ENCODE measurements at places on chromosomes 1 and 21. TPM values are rescaled to one million over a fixed set of nuclear protein-coding genes. Genes with fewer than 3 reads are reported as not detected.
A peak's percentile ranks its signal among the peaks of the same experiment; 100 is the strongest.

DNA sequence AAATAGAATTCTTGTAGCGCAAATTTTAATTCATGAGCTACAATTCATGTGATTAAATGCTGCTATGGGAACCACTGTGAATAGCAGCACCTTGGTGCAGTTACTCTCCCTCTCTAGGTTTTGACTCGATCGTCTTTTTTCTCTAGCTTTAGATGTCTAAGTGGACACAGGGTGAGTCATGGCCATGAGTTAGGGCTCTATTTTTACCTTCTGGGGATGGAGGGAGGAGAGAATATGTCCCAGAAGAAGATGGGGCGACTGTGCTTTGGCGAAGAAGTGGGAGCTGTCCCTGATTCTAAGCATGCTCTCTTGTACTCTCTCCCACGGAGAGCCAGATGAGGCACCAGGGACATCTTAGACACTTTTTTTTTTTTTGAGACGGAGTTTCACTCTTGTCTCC lies 1.6 kb upstream of the OR2B11 start:
- DNase-seq: no peak

DNA sequence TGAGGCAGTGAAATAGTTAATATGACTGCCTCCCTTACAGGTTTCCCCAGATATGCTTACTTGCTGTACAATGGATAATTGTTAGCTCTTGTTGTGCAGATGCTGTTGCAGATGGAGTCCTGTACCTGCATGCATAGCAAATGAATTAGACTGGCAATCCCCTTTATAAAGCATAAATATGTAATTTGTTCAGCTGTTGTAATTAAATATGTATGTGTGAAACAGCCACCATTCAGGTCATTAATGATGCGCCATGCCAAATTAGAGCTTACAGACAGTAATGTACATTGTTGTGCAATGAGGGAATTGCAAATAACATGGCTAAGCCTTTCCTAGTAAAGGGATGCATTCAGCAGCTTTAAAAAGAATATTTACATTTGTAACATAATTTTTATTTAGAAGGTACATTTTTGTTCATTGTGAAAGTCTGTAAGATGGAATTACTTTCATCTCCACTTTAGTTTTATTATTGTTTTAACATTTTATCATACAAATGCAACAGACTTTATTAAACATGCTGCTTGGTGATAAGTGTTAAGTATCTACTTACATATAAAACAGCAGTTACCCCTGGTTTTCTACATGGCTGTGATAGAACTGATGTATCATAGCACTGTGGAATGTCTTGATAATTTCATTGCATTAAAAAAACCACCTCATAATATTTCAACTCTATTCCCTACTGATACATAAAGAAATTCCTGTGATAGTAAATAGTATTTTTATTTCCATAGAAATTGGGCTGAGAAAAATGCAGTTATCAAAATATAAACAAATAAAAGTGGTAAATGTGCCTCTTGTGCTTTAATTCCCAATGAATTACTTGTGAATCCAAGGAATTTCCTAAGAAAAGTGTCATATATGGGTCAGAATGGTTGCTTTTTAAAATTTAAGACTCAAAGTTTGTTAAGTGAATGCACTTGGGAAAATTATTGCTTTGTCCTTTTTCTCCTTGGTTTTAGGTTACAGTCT lies 99.0 kb downstream of the NFIA start:
- no peak for DNase-seq

DNA sequence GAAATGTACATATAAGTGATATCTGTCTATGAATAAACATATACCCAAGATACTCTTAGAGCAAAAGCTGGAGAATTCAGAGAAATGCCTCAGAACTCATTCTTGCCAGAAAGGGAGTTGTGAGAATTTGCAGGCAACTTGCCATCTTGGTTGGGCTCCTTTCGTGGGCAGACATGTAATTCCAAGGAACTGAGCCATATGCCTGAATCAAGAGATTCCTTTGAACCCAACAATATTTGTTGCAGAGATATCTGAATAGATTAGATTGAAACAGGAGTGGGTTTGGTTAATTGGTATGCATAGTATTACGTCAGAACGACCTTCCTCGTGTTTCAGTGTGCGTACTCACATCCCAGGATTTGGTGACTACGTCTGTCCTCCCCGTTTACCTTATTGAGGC lies 67.0 kb downstream of the TGFB2 start:
- no peak for DNase-seq

TBX19 gene
- 0.78 TPM for total RNA-seq

DIO1 gene
- not detected for total RNA-seq

PADI1 gene
- total RNA-seq: not detected

HTR6 gene
- not detected for total RNA-seq

GRCh38 chr1:224747578-224747977 lies 131.5 kb downstream of the CNIH3 start:
- no peak for DNase-seq

OR2T11 gene
- not detected for total RNA-seq

DNA sequence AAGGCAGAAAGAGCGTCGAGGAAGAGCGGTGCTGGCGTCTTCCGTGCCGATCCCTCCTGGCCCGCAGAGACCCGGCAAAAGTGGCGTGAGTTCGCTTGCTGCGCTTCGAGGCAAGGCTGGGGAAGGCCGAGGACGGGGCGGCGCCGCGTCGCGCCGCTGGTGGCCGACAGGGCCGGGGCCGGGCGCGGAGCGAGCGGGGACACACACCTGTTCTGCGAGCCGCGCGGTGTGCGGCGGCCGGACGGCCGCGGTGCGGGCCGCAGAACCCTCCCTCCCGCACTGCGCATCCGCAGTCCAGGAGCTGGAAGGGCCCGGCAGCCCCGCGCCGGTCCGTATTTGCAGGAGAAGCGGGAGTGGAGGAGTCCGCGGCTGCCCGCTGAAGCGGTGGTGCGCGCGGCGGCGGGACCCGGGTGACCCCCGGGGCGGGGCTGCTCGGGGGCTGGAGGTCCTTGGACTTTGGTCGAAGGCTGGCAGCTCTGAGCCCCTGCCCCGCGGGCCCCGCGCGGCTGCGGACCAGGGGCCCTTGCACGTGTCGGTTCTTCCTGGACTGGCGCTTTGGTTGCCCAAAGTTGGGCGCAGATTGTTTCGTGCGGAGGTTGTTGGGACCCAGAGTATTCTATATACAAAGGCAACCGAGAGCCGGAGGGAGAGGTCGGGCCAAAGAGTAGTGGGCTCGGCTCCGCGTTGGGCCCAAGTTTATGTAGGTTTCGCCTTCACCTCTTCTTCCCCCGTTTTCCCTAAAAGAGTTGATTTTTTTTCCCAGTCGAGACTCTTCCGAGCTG lies 2.6 kb downstream of the RNF220 start:
- peak; percentile 47 for DNase-seq

DNA sequence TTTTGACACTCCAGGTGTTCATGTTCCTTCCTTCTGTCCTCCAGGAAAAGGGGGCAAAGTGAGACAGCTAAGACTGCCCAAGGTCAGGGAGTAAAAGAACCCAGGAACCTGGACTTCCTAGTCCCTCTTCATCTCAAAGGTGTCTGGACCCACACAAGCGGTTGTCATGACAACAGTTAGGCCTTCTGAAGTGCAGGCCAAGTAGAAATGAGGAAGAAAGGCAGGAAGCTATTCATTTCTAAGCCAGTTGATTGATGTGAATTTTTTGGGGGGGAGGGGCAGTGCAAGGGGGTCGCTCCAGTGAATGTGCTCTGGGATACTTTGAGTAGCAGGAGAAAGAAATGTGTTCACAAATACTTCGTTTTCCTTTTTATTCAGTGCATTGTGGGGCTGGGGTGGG lies 114.3 kb downstream of the NAV1 start:
- no peak for DNase-seq

GRCh38 chr1:167095368-167095767 lies 1.5 kb downstream of the STYXL2 start:
- no peak for DNase-seq

DNA sequence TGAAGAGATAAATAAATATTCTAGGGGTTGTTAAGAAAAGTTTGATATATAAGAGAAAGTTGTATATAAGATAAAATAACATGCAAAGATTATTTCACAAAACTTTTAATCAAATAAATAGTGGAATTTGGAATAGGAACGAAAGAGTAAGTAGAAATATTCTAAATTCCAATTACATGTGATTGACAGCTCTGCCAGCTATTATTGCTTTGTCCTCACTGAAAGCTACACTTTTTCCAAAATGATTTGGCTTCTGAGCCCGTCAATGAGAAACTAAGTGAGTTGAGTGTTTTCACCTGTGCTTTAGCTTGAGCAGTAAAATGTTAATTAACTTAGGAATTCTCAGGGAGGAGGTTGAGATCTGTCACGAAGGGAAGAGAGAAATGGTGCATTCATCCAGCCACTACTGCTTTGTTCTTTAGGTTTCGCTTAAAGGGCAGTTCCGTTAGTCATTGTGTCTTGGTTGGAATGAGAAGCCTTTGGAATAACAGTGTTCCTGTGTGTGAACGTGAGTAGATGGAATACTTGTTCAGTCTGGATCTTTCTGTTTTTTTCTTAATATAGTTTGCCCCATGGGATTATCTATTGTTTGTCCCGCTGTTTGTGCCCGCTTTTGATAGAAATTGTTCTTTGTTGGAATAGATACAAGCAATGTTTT lies 63.3 kb upstream of the CR1L start:
- no peak for DNase-seq

GRCh38 chr1:234721476-234722269 lies 111.7 kb upstream of the IRF2BP2 start:
- no peak for DNase-seq

KRTAP12-1 gene
- not detected for total RNA-seq

GRCh38 chr1:22341791-22342605 lies 109.7 kb upstream of the ZBTB40 start:
- DNase-seq: no peak

TENT5C gene
- total RNA-seq: 0.27 TPM

GIPC2 gene
- not detected for total RNA-seq

DNA sequence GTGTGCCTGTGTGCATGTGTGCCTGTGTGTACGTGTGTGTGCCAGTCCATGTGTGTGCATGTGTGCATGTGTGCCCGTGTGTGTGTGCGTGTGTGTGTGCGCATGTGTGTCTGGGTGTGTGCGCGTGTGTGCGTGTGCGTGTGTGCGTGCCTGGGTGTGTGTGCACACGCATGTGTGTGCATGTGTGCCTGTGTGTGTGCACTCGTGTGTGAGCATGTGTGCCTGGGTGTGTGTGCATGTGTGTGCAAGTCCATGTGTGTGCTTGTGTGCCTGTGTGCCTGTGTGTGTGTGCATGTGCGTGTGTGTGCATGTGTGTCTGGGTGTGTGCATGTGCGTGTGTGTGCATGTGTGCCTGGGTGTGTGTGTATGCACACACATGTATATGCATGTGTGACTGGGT lies 28.7 kb upstream of the COL6A2 start:
- no peak for DNase-seq

DNA sequence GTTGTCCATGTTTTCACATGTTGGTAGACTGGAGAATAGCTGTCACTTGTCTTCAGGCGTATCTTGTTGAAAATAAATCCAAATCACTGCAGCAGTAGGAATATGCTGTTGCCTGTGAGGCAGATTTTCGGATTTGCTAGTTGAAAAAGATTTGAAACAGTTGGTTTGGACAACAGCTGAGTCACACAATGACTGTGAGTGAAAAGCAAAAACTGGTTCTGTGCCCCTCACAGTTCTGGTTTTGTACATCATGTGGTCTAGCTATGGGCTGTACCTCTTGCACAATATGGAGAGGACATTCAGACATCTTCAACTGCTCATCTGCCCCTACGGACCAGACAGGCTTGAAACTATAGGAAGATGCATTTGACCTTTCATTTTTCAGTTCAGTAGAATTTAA lies 1.8 kb downstream of the ARF1 start:
- no peak for DNase-seq

OR2T2 gene
- total RNA-seq: not detected

GRCh38 chr1:207659545-207660153 lies 14.7 kb downstream of the CR1L start:
- DNase-seq: no peak

WDR64 gene
- not detected for total RNA-seq

GRCh38 chr1:240435996-240436566 lies 175.9 kb downstream of the GREM2 start:
- no peak for DNase-seq

DNA sequence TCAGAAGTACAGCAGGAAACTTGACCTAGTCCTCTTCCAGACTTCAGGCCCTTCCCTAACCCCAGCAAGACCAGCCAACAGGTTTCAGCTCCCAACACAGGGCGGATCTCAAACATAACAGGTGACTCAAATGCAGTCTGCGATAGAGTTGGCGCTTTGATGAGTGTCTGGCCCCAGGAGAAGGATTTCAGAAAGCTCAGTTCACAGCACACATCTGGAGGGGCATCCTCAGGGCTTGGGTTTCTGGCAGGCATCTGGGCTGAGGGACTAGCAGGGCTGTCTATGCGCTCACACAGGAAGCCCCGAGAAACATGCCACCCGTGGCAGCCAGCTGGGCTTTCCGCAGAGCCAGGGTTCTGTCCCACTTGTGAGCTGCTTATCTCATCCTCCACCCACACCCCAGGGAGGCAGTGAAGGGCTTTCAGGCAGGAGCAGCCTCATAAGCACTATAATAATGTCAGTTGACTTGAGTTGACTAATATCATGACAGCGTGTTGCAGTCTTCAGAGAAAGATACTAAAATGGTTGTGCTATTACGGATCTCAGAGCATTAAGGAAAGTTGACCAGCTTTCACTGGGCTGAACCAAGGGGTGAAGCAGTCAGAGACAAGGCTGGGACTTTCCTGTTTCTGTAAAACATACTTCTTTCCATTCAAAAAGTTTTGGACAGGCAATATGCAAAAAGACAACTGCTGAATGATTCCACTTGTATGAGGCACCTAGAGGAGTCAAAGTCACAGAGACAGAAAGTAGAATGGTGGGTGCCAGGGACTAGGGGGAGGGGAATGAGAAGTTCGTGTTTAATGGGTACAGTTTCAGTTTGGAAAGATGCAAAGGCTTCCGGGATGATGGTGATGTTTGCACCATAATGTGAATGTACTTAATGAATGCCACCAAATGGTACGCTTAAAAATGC lies 233.0 kb upstream of the IRF2BP2 start:
- no peak for DNase-seq

GRCh38 chr1:203028784-203029553 lies 2.7 kb downstream of the PPFIA4 start:
- peak; percentile 58 for DNase-seq

DNA sequence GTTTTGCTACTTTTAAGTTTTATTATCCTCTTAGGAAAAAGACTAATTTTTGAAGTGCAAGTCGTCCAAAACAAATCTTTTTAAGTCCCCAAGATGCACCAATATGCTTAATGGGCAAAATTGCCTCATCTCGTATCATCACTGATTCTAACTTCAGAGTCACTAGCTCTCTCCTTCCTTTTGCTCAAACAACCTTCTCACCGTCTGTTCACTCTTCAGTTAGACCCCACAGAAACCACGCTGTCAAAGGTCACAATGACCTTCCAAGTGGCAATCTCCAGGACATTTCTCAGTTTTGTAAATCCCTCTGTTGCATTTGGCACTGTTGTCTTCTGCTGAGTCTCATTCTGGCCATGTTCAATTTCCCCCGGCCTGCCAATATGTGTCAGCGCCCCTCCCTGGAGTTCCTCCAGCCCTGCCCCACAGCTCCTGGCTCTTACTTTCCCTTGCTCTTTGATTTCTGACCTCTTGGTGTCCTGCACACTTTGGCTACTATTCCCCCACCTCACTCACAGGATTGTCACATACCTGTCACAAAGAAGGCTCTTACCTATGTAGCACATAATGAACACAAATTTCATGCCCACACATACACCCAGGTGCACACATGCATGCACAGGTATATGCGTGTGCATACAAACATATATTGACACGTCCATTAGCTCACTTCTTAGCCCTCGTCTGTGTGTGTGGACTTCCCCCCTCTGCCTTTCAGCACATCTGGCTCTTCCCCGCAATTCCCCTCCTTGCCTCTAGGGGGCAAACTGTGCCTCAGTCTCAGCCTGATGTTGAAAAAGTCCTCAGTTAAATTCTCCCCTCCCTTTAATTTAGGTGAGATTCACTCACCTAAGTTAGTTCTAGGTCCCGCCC lies 354.0 kb upstream of the DUSP10 start:
- peak; percentile 59 for DNase-seq

GRCh38 chr21:28944296-28944695 lies 48.4 kb downstream of the LTN1 start:
- DNase-seq: no peak

All from glutamatergic neuron (in vitro differentiated cells).